Right ventricle myocardium inferior (tissue), 1 donor: ENCODE measurements at places on chromosomes 12 and 14.

DNA sequence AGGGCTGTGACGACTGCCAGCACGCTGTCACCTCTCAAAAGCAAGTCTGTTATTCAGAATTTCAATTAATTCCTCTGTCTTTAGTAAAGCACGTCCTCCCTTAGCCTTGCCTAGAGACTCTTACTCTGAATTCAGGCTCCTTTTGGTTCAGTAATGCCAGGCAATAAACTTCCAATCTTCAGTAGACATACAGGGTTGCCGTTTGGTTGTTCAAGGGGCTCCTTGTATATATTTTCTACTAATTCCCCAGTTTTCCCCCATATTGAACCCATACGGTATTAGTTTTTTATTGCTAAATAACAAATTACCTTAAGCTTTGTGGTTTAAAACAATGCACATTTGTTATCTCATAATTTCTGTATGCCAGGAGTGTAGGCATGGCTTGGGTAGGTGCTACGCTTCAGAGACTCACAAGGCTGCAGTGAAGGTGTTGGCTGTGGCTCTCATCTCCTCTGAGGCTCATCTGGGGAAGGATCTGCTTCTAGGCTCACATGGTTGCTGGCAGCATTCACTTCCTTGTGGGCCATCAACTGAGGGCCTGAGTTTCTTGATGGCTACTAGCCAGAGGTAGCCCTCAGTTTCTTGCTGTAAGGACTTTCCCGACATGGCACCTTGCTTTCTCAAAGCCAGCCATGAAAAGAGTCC is 7.3 kb upstream of the CLECL1 start:
- no peak for DNase-seq

DNA sequence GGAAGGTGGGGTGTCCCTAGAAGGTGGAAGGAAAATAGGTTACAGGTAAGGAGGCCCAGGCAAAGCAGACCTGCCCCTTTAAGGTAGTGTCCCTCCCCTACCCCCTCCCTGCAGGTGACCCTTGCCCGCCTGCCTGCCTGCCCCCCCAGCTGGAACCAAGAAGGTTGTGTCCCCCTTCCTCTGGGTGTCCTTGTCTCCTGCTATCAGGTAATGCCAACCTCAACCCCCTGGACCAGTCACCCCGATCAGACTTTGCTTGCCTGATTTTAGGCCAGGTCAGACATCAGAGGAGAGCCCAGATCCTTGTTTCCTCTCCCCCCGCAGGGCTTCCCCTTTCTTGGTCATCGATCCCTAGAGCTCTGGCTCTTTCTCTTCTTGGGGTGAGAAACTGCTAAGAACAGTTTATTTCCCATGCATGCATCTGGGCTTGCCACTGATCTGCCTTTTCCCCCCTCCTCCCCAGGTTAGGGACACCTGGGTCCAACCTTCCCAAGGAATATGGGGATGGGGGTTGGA is at the start of gene SLC39A5:
Gene SLC39A5, plus strand, starts transcription at position 136 of the 516 bp plus-strand sequence. CDS start 1,224 bp downstream, outside the sequence.
- peak; percentile 2 for DNase-seq

GRCh38 chr12:122368361-122369073 is 54.0 kb downstream of the CLIP1 start:
- no peak for DNase-seq

- no peak for DNase-seq
Observed at GRCh38 chr12:14907953-14908352, 22.3 kb upstream of the MGP start.

GRCh38 chr12:107079172-107080011 is 14.0 kb downstream of the CRY1 start:
- DNase-seq = no peak

DNA sequence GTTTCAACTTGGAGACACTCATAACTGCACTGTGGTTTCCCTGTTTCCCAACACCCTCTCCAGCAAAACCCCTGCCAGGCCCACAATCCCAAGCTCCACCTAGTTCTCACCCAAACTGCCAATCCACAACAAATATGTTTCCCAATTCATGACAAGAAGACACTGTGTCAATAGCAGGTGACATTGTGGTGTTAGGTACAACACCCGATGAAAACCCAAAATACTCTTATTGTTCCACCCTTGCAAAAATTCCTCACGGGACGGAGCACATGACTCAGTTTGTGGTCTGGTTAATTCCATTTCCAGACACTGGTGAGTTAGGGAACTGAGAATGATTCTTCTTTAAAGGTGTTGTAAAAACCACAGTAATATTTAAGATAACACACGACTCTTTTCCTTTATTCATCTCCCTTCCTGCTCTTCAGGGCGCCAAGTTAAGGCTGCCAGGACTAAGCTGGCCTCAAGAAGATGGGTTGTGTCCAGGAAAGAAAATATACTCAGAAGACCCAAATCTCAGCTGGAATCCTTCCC is 735.5 kb downstream of the MED13L start:
- no peak for DNase-seq

- DNase-seq = no peak
Observed at GRCh38 chr14:36167431-36167830, 9.1 kb downstream of the PTCSC3 start.

DNA sequence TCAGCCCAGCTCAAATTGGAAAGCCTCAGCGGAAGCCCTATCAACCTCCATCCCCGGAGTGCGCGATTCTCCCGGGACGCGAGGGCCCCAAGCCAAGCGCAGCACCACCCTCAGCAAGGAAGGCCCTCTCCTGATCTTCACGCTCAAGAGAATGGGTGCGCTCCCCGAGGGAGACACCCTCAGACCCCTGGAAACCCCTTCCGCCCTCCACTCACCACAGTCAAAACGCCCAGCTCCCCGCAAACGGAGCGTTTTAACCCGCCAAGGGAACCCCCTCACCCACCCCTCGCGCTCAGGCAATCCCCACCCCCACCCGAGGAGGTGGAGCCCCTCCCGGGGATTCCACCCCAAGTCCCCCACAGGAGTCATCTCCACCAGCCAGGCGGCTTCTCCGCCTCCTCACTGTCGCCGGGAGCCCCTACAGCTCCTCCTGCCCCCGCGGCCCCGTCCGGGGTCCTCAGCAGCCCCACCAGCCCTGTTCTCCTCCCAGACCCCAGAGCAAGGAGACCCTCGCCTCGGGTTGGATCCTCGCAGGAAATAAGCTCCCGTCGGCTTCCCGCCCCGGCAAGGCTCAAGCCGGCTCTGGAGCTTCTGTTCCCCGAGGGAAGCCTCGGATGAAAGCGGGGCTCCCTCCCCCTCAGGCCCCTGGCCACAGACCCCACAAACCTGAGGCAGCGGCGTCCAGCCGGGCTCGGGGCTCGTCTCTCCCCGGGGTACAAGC is 507 bp downstream of the BAZ2A start:
- DNase-seq = peak; percentile 72

GRCh38 chr14:104686624-104687517 is 2.5 kb upstream of the INF2 start:
- DNase-seq = peak; percentile 74

- no peak for DNase-seq
Observed at GRCh38 chr14:43887523-43887922, 619.6 kb downstream of the FSCB start.

DNA sequence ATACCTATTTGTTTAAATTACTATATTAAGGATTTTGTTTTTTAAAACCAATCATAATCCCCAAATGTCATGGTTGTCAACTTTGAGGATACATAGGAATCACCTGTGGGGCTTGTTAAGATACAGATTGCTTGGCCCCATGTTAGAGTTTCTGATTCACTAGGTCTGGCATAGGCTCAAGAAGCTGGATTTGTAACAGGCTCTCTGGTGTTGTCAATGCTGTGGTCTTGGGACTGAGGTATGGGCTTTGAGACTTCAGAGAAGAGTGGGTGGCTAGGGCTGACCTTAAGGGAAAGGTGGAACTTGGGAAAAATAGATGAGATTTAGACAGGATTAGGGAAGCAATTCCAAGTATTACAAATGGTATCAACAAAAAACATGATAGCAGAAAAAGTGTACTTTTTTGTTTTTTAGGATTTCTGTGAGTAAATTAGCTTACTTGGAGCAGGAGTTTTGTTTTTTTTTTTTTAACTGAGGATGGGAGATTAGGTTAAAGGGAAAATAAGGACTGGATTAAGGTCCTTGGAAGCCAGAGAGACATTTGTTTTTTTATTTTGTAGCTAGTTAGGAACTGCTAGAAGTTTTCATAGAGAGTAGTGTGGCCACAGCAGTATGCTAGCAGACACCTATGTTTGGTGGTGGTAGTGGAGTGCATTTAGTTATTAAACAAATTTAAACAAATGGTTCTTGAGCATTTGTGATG is 88.6 kb downstream of the RAD51B start:
- DNase-seq = no peak

- no peak for DNase-seq
Observed at GRCh38 chr12:55250944-55251343, 6.5 kb downstream of the OR6C74 start.

DNA sequence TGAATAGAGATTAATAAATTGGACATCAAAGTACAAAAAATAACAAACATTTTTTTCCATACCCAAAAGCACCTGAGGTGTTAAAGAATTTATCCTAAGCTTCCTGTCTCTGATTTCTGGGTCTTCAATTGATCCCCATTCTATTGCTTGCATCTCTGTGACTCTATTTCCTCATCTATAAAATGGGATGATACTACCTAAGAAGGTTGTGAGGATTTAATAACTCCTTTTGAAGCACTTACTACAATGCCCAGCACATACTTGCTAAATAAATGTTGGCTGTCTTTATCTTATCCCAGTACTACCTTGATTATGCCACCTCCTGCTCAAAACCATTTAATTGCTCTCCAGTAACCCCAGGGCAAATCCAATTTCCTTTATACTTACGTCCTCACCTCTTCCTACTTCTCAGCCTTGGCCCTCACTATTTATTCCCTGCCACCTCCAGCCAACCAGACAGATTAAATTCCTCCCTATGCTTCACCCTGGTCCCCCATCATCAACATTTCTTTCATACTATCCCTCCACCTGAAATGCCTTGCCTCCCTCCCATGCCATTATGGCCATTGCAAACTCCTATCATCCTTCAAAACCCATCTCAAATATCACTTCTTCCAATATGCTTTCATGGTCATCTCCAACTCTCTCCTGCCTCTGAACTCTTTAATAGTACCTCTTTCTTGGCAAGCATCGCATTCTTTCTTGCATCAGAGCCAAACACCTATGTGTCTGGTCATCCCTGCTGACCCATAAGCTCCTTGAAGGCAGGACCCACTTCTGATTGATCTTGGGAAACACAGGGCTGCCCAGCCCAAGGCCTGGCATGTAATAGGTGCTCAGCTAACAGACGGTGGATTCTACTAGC is 7.9 kb upstream of the ASIC1 start:
- DNase-seq = no peak

DNA sequence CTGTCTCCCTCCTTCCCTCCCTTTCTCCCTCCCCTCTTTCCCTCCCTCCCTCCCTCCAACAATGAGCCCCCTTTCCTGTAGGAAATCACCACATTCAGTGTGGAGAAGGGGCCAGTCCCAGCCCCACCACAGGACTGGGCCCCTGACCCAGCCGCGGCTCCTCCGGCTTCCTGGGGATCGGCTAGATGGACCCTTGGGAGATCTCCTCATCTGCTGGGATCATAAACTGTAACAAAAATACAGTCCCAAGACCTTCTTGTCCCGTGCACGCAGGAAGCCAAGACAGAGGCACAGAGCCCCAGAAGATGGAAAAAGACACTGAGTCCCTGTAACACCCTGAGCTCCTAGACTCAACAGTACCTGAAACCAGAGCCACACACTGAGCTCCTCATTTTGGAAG is 23.9 kb downstream of the DIO3 start:
- DNase-seq = no peak

DNA sequence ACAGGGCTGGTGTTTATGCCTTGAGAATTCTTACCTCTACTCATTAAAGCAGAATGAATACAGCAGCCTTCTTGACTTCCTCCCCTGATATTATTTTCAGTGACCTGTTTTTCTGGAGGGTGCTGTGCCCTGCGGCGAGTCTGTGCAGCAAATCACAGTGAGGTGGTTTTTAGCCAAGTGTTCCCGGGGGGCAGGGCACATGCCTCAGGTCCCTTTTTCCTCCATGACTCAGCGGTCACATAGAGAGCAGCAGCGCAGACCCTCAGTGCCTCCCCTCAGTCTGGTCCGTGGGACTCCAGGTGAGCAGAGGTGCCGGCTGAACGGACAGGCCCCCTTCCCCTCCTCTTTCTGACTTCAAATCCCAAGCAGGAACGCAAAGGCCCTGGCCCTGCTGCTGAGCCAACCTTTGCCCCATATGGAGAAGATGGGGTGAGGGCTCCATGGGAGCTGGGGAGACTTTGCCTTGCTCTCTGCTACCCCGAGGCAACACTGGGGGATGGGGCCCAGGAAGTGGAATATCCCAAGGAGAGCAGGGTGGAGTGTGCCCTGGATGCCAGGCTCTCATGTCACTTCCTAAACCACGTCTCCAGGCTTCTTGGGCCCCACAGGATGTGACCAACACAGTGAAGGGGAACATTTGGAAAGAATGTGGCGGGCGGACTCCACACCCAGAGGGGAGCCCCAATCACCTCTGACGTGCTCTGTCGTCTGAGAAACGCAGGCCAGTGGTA is 90.0 kb downstream of the DHRS2 start:
- DNase-seq = no peak

DNA sequence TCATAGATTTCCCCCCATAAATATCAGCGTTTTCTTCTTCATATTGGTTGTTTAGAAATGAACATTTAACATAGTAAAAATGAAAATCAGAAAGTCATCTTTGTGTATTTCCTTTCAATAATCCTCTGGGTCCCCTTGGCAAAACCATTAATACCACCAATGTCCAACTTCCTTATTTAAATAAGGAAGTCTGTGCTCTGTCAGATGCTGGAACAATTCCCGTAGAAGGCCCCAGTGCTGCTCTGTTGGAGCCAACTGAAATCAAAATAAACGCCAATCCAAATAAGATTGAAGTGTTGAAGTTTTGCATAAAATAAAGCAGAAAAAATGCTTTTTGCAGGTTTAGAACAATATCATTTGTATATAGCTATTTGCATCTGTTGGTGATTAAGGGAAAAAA is 93.1 kb downstream of the PPM1H start:
- no peak for DNase-seq

DNA sequence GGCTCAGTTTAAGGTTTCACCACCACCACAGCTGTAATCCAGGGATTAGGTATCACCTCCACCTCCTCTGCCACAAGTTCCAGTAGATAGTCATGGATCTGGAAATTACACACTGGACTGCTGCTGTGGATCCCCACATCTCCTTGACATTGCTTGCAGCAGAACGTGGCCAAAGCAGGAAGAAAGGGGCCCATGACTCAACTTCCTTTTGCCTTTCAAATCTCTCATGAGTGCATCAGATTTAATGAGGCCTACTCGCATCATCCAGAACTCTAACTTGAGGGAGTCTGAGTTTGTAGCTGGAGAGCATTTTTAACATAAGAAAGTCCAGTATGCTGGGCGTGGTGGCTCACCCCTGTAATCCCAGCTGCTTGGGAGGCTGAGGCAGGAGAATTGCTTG is 29.2 kb upstream of the TMED10 start:
- DNase-seq = no peak

DNA sequence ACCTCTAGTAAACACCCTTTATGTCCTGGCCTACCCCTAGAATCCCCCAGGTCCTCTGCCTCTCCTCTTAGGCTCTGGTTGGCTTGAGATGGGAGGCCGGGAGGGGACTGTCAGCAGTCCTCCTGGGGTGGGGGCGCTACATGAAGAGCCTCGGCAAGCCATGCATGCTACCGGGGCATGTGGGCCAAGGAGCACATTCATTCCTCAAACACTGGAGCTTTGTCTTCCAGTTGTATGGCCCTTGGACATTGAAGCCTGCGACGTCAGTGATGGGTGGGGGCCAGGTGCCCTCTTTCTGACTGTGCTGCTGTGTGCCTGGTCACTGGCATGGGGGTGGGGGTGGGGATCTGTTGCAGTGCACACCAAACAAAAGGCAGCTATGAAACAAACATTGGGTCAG is 15.8 kb upstream of the CELA1 start:
- no peak for DNase-seq
